ENCODE measurements at places on chromosomes 5 and 9.

DNA sequence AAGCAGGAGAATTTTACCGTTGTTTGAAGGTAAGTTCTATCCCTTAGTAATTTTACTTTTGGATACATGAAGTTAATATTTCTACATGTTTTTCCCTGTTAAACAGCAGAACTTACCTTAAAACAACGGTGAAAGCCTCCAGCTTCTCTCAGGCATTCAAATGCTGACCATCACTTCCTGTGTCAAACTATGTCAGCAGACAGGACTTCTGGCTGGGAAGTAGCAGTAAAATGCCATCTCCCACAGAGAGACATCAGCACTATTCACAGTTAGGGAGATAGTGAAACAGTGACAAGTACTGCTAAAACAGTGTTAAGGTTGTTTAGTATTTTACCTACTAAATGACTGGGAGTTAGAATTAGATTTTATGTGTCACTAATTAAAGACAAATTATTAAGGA is 34.2 kb upstream of the GOLGA1 start:
- DNase-seq = no peak

DNA sequence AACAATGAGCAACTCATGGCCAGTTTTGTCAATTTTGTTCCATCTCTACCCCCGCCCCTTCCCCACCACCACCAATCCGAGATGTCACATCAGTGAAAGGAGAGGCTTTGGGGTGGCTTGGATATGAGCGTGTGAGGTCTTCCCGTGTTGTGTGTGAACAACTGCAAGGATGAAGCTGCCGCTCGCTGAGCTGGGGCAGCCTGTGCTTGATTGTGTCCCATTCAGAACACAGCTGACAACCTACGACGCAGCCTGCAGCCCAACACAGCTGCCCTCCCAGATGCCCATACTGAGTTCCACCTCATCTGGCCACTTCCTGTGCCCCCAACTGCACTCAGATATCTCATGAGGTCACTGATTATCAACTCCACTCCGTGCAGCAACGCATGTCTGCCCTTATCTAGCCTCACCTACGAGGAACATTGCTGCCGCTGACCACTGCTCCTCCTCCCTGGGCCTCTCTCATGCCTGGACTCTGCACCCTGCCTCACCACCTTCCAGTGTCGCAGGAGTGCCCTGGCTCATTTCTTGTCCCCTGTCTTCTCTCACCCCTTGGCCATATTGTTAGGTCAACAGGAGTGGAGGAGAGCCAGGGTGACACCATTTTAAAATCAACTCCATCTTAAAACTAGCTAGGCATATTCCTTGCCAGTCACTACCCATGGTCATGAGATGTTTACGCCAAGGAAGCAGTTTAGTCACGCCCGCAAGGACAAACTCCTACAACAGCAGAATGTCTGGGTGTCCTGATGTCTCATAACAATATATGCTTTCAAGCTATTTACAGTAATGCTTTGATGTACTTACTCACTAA is 7.3 kb upstream of the IL4 start:
- DNase-seq = no peak

DNA sequence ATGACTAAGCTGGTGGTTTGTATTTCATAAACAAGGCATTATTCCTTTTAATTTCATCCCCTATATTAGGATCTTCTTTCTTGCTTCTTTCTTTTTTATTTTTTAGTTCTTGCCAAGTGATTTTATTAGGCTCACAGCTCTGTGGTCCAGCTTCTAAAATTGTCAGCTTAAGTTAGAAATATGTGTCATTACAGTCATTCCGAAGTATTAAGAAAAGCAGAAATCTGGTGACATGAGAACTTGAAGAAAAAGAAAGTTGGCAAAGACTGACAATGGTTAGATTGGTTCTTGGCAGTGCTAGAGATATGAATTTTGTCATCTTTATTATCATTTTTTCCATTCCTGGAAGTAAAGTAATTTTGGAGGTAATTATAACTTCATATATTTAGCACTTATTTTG is 166.5 kb upstream of the PRR16 start:
- no peak for DNase-seq

DNA sequence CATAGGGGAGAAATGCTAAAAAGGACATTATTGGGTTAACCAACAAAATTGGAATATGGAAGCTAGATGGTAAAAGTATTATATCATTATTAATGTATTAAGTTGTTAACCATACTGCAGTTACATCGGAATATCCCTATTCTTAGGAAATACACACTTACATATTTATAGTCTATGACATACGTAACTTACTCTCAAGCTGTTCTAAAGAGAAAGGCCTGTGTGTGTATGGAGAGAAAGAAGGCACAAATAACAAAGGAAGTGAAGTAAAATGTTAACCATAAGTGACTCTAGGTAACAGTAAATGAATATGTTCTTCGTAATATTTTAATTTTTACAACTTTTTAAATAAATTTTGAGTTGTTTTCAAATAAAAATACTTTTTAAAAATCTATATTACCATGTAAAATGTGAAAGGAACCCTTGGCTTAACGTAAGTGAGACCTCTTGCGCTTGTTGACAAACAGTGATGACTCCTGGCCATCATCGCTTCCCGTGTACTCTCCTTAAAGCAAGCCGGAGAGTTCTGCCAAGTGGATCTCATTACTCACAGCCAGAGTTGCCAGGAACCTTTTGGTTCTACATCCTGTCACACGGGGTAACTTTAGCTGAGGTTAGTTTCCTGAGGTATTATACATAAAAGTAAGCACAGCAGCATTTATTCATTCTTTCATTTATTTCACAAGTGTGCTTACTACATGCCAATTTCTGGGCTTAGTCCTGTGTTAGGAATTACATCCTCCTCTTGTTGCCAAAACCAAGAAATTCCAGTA is 165.4 kb downstream of the EPB41L4A start:
- no peak for DNase-seq

DNA sequence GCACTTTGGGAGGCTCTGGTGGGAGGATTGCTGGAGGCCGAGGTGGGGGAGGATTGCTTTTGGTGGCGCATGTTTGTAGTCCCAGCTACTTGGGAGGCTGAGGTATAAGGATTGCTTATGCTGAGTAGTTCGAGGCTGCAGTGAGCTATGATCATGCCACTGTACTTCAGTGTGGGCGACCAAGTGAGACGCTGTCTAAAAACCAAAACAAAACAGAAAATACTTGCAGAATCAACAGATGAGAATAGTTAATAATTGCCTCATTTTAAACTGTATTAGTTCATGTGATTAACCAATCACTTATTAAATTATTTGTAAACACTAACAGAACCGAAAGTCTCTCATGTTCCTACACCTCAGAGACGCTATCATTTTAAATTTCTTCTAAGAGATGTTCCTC is 118.1 kb downstream of the CCDC171 start:
- DNase-seq = no peak

- no peak for DNase-seq
Observed at GRCh38 chr9:98864281-98865174, 57.1 kb downstream of the GALNT12 start.

DNA sequence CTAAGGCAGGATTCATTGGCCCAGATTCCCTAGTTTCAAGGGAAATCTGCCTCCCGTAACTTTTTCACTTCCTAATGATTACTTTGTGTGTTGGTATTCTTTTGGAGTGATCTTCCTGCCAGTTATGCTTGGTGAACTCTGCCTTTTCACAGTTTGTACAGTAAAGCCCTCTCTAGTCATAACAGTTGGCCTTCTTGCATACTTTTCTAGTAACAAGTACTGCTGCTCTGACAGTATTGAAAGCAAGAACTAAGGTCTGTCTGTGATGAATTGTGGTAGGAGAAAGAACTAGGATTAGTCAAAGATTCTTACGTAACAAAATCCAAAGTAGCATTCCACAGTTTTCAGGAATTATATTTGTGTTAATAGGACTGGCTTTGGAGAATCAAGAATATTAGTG is 1457.2 kb upstream of the WWC1 start:
- DNase-seq = no peak

DNA sequence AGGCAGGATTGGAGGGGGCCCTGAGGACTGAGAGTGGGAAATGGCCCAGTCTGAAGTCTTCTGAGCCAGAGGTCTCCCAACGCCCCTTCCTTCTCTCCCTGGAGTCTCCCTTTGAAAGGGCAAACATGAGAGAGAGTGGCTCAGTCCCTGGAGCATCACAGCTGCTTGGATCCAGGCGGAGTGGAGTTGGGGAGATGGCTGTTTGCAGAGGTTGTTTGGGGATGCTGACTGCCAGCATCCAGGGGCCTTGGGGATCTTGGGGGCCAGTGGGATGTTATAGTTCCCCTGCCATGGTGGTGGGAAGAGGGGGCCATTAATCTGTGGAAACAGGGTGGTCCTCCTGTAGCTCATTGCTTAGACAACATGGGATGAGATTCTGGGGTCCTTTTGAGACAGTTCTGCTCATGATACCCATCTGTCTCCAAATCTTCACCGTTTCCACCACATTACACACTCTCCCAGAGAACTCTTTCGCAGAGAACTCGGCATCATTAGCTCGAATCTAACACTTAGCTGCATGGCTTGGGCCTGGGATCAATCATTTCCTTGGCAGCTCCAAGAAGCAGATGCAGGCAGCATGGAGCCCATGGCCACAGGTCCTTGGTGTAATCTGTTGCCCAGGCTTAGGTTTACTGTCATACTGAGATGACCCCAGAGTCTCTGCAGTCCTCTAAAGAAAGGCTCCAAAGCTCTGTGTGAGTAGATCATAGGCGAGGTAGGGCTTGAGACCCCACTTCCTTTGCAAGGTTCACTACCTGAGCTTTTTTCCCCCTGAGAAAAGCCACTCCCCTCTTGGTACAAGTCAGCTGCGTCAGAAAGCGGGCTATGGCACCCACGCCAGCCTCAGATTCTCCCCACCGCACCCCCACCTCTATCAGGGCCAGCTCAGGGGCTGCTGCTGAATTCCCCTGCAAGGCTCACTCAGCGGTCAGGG is 54.4 kb upstream of the SH3PXD2B start:
- no peak for DNase-seq

GRCh38 chr5:125835293-125836172 is 587.7 kb upstream of the GRAMD2B start:
- DNase-seq = peak; percentile 24

DNA sequence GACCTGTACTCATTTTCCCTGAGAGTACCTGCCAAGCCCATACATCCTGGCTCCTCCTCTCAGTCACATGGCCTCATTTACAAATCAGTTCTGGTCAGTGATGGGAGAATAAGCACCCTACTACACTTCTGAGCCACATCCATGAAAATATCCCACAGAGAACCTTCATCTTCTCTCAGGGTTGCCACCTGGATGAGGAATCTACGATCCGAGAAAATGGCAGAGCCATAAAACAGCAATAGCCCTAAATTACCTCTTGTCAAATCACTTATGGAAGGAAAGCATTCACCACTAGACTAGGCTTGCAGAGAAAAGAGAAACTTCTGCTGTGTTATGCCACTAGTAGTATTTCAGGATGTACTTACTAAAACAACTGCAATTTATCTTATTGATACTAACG is 324.8 kb downstream of the BNC2 start:
- DNase-seq = no peak

DNA sequence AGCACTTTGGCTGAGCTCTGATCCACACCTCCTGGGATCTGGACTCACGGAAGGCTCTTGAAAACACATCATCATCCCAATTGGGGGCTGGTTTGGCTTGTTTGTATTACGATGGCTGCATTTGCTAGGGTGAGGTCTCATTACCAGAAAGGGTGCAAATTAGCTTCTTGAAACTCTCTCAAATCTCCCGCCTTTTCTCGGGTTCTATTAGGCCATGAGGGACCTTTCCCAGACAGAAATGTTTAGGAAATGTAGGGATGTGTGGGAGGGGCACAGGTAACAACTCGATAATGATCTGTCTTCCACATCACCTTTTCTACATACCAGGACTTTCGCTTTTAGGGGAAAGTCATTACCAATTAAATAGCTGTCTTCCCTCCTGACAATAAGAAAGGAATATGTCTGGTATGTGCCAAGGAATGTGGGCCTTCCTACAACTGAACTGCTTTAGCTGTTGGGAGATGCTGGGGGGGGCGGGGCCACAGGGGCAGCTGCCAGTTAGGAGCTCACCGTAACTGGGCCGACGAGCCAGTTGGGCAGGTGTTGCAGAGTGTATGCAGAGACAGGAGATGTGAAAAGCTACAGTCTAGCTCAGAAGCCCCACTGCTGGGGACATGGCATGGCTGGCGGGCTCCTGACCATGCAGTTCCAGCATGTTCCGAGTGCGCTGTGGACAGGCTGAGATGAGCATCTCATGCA is 71.2 kb downstream of the AK8 start:
- peak; percentile 97 for DNase-seq

- DNase-seq = no peak
Observed at GRCh38 chr5:110064603-110065268, 375.0 kb downstream of the MAN2A1 start.

Measured in T47D (cell line).